ENCODE measurements at places on chromosomes 4 and X.

GRCh38 chr4:140260227-140260626, 106.2 kb upstream of the MAML3 start:
- no peak for DNase-seq

DNA sequence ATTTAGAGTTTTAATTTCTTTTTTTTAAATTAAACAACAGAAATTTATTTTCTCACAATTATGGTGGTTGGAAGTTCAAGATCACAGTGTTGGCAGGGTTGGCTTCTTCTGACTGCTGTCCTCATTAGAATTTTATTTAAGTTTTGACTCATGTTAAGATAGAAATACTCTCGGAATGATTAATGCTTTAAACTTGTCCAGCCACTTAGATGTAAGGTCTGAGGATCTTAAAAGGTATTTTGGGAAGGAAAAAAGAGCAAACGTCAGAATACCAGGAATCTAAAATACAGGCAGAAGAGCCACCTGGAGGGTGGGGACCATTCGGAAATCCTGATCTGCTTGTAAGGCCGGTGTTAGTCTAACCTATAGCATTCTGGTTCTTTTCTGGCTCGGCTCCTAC, 423.0 kb upstream of the MAGEB2 start:
- no peak for DNase-seq

DNA sequence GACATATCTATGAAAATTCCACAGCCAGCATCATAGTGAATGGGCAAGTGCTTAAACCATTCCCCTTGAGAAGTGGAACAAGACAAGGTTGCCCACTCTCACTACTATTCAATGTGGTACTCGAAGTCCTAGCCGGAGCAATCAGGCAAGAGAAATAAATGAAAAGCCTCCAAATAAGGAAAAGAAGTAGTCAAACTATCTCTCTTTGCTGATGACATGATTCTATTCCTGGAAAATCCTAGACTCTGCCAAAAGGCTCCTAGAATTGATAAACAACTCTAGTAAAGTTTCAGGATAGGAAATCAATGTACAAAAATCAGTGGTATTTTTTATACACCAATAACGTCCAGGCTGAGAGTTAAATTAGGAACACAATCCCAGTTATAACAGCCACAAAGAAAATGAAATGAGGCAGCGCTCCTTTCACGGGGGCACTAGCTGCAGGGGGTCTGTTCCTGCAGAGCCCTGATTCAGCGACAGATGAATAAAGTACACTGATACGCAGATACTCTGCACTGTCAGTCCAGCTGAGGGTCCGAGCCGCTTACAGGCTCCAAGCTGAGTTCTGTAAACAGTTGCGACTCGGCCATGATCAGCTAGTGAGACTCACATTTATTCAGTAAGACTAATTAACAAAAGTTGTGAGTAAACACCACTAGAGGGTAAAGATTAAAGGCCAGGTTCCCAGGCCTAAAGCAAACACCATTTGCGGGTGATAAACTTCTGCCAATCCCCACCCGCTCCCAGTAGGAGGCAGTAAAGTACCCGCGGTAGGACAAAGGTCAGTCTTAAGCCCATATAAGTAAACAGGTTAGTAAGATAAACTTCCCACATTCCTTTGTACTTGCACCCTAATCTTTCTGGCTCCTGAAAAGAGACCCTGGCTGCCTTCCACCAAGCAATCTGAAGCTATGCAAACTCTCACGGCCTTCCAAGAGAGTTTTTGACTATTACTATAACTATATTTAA, 290.6 kb upstream of the GRID2 start:
- DNase-seq: no peak

DNA sequence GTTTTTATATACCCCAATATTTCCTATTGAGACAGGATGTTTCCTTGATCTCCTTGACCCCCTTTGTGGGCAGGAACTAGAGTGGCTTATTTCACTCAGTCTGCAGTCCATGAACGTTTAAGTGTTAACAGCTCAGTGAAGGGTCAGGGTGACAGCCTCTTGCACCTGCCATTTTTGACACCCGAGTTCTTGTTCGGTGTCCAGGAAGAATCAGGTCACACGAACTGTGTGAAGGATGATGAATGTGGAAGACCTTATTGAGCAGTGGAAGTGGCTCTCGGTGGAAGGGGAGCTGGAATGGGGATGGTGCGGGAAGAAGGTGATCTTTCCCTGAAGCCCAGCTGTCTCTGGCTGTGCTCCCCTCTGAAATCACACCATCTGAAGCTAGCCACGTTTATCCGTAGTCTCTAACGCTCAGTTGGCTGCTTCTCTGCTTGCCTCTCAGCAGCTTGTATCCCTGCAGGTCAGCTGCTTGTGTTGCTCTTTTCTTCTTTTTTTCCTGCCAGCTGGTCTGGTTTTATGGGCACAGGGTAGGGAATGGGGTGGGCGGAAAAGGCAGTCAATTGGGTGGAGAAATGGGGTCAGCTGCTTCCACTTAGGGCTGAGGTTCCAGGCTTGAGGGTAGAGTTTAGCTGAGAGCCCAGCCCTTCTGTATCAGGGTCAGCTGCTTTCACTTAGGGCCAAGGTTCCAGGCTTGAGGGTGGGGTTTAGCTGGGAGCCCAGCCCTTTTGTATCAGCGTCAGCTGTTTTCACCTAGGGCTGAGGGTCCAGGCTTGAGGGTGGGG, 29.0 kb upstream of the CCNG2 start:
- peak; percentile 9 for DNase-seq

DNA sequence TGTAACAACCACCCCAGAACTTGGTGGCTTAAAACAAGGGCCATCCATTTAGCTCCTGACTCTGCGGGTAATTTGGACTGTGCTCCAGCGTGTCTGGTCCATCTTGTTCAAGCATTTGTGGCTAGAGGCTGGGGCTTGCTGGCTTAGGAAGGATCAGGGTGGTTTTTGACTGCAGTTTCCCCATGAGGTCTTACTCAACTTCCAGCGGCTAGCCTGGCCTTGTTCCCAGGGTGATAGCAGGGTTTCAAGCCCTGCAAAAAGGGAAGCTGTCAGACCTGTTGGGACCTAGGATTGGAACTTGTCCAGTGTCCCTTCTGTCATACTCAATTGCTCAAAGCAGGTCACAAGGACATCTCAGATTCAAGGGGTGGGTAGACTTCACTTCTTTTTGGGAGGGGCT, 205.9 kb downstream of the STIM2 start:
- DNase-seq: no peak

- DNase-seq: peak; percentile 33
Observed at GRCh38 chrX:11770320-11770719, 12.3 kb downstream of the MSL3 start.

GRCh38 chr4:156838761-156839160, 132.8 kb downstream of the PDGFC start:
- DNase-seq: no peak

GRCh38 chrX:29225670-29226069, 638.4 kb downstream of the IL1RAPL1 start:
- no peak for DNase-seq

DNA sequence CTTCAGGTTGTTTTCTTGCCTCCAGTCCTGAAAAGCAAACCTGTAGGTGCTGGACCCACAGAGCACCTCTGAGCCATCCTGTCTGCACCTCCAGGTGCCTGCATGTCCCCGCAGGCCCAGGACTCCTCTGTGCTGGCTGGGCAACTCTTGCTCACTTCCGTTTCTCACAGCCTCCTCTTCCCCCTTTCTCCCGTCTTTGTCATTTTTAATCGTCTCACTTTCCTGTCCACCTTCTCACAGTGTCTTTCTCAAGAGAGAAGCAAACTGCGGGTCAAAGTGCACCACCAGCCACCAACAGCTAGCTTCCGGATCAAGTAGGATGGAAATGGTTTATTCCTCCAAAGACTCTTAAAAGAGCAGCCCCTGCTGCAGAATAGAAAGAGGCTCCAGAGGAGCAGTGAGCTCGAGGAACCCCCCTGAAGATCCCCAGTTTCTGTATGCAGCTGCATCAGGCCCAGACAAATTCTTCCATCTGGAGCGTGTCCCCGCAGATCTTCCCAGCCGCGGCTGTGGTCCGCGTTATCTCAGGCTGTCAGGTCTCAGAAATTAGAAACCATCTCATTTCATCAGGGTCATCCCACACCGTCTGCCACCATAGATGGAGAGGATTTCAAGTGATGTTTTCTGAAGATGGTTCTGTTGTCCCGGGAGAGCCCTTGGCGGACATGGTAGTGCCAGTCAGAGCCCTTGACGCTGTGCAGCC, 87.7 kb downstream of the FHDC1 start:
- no peak for DNase-seq

GRCh38 chr4:21722157-21722839, 226.3 kb downstream of the KCNIP4 start:
- no peak for DNase-seq

DNA sequence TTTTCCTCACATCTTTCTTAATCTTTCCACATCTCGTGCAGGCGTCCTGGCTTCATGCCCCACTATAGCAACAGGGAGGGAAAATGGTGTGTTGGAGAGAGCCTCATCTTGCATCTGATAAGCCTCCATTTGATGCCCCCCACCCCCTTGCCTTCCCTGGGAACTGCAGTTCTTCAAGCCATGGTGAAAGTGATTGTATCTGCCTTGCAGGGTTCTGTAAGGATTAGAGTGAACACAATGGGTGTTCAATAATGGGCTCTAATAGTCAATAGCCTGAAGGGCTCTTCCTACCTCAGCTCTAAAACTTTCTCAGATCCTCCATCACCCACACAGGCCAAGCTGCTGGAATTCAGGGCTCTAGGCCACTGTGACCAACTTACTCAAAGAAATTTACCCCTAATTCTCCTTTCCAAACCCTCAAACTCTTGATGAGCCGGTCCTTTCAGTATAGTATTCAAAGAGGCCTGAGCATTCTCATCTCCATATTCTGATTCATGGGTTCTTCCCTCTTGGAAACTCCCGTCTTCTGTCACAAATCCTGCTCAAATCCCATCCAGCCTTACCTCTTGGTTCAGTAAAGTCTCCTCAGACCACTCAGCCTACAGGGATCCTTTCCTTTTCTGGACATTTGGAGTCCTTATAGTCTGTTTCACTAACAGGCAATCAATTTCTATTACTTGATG, 128.3 kb upstream of the TRIM2 start:
- DNase-seq: no peak

- peak; percentile 26 for DNase-seq
Observed at GRCh38 chr4:157832596-157832995, 340.2 kb downstream of the GASK1B start.

DNA sequence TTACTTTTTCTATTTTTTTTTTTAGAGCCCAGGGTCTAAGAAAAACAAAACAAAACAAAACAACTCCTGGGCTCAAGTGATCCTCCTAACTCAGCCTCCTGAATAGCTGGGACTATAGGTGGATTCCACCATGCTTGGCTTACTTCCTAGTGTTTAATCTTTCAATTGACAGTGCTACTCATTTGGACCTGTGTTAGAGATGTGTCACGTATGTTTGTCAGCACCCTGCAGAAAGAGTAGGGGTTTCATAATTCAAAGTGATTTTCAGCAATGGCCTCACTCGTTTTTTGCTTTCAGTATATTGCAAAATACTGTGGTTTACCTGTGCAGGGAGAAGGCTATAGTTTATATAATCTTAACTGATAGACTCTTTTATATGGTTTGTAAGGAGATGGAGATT, 71.6 kb upstream of the TEX13D start:
- DNase-seq: no peak

DNA sequence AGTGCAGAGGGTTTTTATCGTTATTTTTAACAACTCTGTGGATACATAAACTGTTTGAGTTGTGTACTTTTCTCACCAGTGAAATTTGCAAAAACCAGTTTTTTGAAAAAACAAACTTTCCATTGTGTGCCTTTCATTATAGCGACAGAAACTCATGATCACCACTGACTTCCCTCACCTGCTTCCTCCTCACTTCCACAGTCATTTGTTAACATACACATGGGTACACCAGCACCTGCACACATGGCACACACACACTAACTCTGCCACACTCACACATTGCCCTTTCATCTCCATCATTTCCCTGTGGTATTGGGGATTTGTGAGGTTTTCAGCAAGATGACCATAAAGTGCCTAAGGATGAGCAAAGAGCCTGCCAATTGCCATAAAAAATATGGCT, 20.6 kb downstream of the CLDN22 start:
- DNase-seq: no peak

DNA sequence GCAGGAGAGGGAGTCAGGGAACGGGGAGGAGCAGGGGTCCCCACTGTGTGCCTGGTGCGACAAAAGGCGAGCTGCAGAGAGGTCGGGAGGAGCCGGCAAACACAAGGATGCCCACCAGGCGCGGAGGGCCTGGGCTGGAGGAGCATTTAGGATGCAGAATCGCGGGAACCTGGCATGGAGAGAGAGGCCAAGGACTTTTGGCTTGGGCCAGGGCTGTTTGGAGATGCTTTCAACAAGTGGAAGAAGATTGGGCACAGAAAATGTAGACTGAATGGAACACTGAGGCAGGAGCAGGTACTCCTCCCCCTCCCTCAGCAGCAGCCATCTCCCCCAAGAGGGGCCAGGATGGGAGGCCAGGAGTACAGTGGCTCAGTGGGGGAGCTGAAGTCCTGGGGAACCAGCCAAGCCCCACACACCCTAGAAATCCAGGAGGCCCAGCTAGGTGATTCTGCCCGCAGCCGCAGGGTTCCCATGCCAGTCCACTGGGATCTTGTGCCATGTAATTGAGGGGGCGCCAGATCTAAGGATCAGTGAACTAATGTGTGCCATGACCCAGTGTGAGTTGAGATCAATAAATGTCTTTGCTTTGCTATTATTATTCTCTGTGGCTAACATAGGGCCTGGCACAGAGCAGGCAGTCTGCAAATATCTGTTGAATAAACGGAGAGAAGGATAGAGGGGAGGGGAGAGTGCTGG, 1.1 kb upstream of the ABLIM2 start:
- DNase-seq: peak; percentile 62

DNA sequence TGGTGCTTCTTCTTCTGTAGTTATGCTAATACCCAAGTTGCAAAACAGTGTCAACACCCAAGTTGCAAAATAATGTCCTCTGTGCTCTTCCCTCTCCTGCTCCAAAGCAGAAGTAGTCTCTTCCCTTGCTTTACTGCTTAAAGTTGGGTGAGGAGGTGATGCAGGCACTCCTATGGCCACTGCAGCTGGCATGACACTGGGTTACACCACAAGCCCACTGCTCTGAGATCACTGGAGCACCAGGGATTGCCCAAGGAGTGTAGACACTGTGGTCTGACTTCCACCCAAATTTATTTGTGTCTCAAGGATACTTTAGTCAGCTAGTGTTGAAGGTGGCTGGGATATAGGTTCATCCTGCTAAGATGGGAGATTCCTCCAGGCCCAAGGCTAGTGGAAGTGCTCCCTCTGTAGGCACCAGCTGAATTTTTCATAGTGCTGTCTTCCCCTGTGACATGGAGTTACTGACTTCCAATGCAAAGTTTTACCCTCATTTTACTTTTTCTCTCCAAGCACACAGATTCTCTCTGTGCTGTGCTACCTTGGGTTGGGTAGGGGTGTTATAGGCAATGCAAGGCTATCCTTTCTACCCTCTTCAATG, 196.2 kb upstream of the TENT5D start:
- no peak for DNase-seq

- DNase-seq: no peak
Observed at GRCh38 chr4:79201971-79202370, 123.9 kb downstream of the NAA11 start.
